NCI-H2171 treated with DMSO at 0.1 percent for 48 hours (cell line): ENCODE measurements at places on chromosomes 11 and 22.

DNA sequence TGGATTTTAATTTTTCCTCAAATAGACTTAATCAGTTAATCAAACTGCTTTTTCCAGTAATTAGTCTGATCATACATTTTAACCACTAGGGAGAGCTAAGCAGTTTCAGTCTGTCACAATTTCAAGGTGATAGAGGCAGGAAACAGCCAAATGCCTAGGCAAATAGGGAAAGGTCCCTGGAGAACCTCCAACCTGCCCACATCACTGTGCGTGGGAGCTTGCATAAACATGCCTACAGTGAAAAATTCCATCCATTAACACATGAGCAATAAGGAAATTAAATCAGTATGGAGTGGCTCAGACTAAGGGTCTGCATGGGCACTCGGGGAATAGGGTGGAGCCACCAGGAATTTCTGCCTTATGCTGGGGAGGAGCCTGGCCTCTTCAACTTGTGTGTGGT is 74.6 kb downstream of the AASDHPPT start:
- peak; percentile 40 for DNase-seq

DNA sequence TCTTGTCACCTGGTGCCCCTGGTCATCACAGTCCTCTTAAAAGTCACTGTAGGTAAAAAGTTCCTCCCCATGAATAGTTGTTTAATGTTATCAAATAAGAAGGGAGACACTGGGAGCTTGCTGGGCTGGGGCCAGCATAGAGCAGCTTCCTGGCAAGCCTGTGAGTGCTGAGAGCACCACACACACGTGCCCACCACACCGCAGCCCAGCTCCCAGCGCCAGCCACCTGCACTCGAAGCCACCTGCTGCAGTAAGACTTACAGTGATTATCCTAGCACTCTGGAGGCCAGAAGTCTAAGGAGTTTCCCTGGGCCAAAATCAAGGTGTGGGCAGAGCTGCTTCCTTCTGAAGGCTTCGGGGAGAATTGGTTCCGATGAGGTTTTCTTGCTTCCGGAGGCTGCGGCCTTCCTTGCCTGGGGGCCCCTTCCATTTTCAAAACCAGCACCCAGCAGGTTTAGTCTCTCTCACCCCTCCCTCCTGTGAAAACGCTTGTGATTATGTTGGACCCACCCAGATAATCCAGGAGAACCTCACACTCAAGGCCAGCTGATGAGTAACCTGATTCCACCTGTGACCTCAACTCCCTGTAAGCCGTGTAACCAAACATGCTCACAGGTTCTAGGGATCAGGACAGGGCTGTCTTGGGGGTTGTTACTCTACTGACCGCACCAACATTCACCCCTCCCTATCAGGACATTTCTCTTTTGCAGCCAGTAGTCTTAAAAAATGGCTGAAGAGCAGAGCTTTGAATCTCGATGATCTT is 687.2 kb downstream of the TBC1D22A start:
- DNase-seq = no peak

- DNase-seq = no peak
These were observed 33.0 kb upstream of the C11orf87 start for GRCh38 chr11:109388982-109389381.

- DNase-seq = no peak
These were observed 32.6 kb downstream of the RRP8 start for GRCh38 chr11:6570691-6571427.

- DNase-seq = no peak
These were observed 414.2 kb downstream of the SHANK2 start for GRCh38 chr11:70838198-70838597.
